ENCODE measurements at places on chromosomes 5 and 9.

DNA sequence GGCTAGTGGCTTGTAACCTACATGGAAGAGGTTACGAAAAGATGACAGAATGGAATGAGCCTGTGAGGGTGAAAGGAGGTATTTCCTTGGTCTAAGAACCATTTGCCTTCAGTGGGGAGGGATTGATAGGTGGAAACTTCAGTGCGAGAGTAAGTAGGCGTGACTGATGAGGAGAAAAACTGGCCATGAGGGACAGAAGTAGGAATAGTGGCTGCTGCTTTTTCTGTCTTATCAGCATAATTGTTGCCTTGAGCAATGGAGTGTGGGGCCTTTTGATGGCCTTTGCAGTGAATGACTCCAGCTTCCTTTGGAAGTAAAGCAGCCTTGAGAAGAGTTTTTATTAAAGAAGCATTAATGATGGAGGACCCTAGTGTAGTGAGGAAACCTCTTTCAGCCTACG, 9.0 kb upstream of the ZNF79 start:
- DNase-seq: no peak

DNA sequence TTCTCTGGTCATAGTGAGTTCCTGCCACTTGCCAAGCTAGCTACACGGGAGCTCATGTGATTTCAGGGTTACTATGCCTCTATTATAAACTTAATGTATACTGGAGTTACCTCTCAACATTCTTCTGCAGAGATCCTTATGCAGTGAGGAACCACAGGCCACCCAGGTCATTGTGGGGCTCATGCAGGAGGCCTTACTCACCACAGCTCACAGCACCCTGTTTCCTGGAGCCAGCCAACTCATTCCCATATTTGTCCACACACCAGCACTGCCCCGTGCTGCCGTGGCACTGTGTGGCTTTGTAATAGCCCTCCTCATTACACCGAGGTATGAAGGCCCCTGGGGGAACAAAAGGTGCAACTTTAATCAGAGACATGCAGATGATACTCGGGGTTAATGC, 520.0 kb downstream of the SPOCK1 start:
- DNase-seq: no peak

DNA sequence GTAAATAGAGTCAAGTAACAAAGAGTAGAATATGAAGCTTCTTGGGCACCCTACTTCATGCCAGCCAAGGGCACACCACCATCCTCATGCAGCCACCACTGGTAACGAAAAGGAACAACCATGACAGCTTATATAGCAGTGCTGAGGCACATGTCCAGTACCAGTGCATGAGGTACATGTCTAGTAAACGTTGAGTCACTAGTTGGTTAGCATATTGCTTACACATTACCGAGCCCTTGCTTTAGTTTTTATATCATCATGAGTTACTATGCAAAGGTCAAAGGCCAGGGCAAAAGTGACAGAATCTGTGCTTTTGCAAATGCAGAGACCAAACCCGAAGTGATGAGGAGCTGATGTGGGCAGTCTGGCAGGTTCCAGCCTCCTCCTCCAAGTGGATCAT, 147.1 kb upstream of the MAP1B start:
- no peak for DNase-seq

DNA sequence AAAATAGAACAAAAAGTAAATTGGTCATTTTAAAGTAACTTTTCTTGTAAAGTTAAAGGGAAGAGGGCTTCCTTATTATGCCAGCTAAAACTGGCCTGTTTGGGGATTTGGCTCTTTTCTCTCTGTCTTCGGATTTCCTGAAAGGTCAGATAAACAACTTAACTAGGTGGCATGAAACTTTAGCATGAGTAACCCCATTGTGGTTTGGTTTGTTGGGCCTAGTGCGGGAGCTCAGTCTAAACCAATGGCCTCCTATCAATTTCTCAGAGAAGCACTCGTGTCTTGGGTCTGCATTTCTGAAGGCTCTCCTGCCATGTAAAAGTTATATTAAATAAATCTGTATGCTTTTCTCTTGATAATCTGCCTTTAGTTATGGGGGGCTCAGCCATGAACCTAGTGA, 48.5 kb upstream of the ANKH start:
- DNase-seq: no peak

DNA sequence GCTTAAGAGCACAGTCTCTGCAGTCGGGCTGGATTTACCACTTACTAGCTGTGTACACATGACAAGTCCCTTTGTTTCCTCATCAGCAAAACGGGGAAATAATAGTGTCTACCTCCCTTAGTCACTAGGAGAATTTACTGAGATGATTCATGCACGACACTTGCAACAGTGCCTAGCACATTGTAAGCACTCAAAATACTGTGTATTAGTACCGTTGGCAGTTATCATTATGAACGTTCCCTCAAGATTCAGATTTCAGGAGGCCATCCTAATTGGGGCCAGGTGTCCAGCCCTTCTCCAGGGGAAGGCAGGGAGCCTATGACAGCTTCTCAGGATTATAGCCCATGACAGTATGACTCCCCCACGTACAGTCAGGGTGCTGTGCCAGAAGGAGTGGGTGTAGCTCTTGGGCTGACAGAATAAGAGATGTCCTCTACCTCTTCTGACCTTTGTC, 164.3 kb downstream of the DOCK2 start:
- DNase-seq: no peak

DNA sequence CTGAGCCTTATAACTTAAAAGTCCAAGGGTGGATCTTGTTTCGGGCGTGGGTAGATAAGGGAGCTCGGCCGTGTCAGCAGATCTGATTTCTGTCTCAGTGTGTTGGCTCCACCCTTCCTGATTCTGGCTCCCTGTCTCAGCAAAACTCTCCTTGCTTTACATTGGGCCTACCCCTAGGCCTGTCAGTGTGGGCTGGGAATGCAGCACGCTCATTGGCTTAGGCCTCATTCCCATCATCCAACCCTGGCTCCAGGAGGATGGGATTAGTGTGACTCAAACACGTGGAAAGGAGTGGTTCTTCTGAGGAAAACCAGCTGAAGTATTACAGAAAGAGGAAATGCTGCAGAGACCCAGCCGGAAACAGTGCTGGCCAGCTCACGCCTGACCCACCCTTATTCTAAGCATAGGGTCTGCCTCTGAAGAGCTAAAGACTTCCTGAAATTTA, 59.9 kb downstream of the ZFAND5 start:
- no peak for DNase-seq

DNA sequence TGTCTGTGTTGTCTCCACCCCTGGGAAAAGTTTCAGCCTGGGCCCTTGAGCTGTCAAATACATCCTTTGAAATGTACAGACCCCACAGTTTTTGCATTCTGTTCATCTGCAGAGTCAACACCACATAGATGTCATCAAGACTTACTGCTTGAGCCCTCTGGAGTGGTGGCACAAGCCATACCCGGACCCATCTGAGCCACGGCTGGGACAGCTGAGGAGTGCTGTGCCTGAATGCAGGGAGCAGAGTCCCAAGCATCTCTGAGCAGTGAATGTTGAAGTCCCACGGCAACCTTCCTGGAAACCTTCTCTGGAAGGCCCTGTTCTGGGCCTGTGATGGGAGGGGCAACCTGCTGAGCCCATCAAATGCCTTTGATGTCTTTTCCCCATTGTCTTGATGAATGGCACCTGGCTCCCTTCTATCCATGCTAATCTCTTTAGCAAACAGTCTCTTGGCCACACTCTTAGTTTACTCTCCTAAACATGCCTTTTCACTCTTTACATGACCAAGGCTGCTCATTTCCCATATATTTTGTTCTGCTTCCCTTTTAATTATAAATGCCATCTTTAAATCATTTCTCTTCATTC, 92.5 kb downstream of the ATPSCKMT start:
- no peak for DNase-seq

DNA sequence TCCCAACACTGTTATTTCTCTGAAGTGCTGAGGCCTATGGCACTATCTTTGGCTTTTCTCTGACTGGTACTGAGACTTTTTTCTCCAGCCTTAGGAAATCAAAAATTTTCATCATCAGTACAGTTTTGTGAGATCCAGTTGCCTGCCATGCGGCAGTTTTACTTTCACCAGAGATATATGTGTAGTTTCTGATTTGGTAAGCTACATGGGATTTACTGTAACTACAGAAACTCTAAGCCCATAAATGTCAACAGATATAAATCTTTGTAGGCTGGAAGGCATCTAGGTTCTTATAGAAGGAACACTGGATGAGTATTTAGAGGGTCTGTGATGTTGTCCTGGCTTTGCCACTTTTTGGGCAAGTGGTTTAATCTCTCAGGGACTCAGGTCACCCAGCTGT, 69.0 kb downstream of the DOCK2 start:
- no peak for DNase-seq

GRCh38 chr5:136328097-136328496, 37.2 kb downstream of the TRPC7 start:
- no peak for DNase-seq

DNA sequence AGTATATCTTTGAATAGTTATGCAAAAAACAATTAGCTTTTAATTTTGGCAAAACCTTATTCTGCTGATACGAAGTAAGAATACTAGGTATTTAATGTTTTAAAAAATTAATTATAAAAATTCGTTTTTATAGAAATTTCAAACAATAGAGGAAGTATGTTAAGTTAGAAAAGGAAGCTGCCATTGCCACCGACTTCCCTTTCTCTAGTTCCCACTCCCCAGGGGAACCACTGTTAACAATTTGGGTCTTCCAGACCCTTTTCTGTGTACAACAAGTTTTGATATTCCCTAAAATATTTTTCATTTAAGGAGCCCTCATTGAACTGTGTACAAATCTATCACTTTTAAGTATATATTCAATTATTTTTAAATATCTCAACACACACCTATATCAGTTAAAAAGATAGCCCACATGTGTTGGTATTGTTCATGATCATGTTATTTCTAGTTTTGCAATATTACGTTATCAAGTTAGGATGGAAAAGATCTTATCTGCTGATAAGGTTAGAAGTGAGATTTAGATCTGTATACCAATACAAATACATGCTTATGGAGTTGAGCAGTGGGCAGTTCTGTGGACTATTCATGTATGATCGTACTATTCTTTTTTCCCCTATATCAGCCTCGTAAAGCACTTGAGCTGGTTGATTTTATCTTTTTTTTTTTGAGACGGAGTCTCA, 25.9 kb downstream of the NDFIP1 start:
- no peak for DNase-seq

DNA sequence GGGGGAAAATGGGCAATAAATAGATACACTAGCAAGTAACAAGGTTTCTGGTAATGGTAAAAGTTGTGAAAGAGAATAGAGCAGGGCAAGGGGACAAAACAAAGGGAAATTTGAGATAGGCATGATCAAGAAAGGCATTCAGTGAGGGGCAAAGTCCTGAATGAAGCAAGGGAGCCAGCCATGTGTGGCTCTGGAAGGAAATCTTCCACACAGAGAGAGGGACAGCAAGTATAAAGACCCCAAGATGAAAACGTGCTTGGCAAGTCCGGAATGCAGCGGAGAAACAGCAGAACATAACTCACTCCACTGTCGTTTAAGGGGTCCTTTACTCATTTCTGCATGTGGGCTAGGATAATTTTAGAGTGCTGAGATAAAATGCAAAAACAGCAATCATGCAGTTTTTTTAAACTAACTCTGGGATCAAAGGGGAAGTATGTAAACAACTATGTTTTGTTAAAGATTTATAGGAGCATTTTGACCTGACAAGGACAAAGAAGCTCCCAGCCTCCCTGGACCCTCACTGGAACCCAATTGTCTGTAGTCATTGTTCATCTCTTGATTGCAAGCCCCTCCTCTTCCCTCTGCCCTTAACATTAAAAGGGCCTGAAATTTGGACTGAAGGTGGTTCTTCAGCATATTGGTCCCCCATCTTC, 22.9 kb upstream of the AOPEP start:
- no peak for DNase-seq

GRCh38 chr9:117091529-117091928, 323.3 kb downstream of the ASTN2 start:
- no peak for DNase-seq

- DNase-seq: no peak
Measured at GRCh38 chr9:126631254-126631653, 17.5 kb downstream of the LMX1B start.

GRCh38 chr5:140131967-140132409, 6.3 kb downstream of the IGIP start:
- DNase-seq: peak; percentile 76

DNA sequence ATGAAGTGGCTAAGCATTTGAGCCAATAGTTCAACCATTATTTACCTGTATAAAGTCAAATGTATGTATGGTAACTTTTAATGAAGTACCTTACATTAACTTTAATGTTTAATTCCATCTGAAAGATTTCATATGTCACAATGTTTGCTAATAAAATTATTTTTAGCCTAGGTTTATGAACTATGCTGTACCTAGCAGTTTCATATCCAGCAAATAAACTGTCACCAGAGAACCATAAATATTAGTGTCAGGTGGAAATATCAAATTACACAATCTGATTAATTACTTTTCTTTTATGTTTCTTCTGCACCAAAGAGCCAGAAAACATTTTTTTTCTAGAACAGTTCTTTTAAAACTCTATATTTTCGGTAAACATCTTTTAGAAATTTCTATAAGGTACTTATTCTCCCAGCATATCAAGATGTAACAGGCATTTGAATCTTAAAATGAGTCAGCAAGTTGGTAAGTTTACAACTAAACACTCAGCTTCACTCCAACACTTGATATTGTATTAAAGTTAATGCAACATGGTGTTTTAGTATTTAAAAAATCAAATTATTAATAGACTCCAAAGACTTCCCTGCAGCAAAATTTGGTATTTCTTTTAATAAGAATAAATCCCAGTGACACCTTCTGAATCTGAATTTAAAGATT, 8.5 kb upstream of the CCDC192 start:
- no peak for DNase-seq

- no peak for DNase-seq
Measured at GRCh38 chr9:79700607-79701360, 129.0 kb downstream of the TLE4 start.

GRCh38 chr9:10009401-10009800, 603.4 kb downstream of the PTPRD start:
- no peak for DNase-seq

GRCh38 chr5:89421035-89421434, 538.1 kb upstream of the MEF2C start:
- DNase-seq: peak; percentile 24

DNA sequence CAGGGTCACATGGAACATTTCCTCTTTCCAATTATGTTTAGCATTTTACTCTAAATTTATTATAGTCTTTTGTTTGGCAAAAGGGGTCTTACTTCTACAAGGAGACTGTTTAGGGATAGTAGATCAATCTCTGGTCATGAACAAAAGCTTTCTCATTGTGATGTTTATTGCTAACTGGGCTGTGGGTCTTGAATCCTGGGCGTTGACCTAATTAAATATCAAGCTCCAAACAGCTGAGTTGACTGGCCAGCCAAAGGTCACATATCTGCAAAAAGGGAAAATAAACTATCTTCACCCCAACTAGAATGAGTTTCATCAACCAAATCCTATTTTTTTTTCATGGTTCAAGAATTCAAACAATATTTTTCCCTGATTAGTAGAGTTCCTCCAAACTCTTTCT, 245.4 kb upstream of the TUT7 start:
- no peak for DNase-seq

GRCh38 chr9:86368871-86369521, 14.8 kb upstream of the TUT7 start:
- DNase-seq: no peak

GRCh38 chr5:53418826-53419658, 61.4 kb upstream of the FST start:
- DNase-seq: peak; percentile 24
